ENCODE measurements at places on chromosomes 7 and 10.

- no peak for DNase-seq
Observed at GRCh38 chr10:78358982-78359381, 325.3 kb downstream of the RPS24 start.

DNA sequence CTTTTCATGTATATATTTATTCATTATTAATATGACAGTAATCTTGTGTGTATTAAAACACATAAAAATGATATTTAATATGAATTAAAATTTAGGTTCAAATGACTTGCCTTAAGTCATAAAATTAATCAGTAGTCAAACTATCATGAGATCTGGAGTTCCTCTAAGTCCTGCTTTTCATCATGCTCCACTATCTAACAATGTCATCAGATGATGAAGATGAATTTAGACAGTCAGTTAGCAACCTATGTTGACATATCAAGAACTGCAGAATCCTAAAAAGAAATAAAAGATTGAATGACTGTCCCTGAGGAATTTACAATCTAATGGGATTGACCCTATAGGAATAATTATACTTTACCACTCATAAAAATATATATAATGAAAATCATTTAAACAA lies 7.1 kb downstream of the CABCOCO1 start:
- no peak for DNase-seq

DNA sequence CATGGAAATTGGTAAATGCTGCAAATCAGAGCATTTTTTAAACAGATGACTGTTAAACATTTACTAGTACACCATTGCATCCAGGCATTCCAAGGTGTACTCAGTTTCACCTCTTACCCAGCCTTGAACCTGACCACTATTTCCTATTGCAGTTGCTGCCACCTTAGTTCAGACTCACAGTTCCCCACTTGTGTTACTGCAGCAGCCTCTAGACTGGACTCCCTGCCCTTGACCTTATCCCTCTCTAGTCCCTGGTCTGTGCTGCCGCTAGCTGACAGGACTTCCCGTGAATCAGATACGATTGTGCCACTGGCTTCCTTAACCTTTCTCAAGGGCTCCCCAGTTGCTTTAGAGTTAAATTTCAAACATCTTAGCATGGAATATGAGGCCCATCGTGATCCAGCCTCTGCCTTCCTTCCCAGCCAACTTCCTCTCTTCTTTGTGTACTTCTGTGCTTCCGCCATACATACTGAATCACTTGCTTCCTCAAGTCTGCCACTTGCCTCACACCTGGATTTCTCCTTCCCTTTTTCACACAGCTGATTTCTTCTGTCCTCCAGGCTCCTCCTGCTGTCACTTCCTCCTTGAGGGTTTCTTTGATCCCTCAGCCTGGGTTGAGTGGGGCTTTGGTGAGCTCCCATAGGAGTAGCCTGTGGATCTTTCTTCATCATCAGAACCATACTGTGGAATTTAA lies 118.7 kb upstream of the GJD4 start:
- DNase-seq = no peak

- DNase-seq = no peak
Observed at GRCh38 chr10:69537449-69537848, 35.8 kb downstream of the NEUROG3 start.

DNA sequence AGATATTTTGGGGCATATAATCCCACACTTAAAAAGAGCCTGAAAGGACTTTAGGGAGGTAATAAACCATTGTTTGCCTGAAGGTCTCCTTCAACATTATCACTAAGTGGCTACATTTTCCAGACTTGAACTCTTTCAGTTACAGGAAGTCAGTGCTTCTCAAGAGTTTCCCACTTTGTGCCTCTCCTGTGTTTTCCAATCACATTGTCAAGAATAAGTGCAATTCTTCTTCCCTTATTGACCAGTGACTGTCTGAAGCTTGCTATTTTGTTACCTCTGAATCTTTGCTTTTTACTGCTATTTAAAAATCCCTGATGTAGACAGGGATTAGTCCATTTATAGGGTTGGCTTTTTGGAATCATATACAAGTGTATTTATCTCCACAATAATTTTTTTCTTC lies 346.7 kb upstream of the ANKRD30A start:
- DNase-seq = no peak

GRCh38 chr10:23695825-23696420 lies 257.0 kb downstream of the OTUD1 start:
- no peak for DNase-seq

DNA sequence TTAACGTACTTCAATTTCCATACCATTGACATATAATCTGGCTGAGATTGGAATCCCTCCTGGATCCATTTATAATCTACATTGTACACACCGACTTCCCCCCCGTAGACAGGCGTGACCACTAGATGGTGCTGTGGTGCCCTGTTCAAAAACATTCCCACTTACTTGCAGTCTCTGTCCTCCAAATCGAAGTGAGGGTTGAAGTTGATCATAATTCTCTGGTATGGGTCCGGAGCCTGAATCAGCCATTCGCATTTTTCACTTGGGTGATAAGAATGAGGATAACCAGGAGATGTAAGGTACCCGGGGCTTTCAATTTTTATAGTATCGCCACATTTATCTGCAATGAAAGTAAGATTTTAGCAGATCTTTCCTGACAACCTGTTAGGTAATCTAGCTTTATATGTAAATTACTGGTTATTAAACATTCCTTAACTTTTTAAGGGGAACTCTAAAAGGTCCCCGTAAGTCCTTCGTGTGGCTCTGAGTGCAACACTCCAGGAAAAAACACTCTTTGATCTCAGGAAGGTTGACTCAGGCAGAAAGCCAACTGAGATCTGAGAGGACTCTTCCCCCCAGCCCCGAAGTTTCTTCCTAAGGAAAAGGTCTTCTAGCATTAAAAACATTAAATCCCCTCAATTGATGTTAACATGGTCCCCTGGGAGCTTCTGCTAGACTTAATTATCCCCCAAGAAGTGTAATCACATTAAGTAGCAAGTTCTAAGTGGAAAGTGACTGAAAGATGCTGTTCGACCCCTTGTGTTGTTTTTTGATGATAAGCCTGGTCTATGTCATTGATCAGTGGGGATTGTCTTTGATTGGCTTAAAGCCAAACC lies 3.7 kb downstream of the NRP1 start:
- DNase-seq = peak; percentile 73

All from stimulated activated CD4-positive, alpha-beta T cell treated with anti-CD3 and anti-CD28 coated beads, TNF-alpha, amount 100 ng/mL, for 48 hours (primary cell).